ENCODE measurements at places on chromosomes 12 and 14. TPM values are rescaled to one million over a fixed set of nuclear protein-coding genes. Genes with fewer than 3 reads are reported as not detected.

The AHNAK2 gene
- total RNA-seq = 112 TPM

The SPX gene
- total RNA-seq = 1.3 TPM

The OR6C6 gene
- total RNA-seq = not detected

The FSCB gene
- total RNA-seq = not detected

The KLRC3 gene
- not detected for total RNA-seq

The MSI1 gene
- total RNA-seq = not detected

The PRR4 gene
- 2.3 TPM for total RNA-seq

The ADCY4 gene
- 34.2 TPM for total RNA-seq

The KRT2 gene
- not detected for total RNA-seq

The RNASE7 gene
- total RNA-seq = not detected

The MDGA2 gene
- not detected for total RNA-seq

The ENTPD5 gene
- 15.4 TPM for total RNA-seq

The AQP2 gene
- total RNA-seq = not detected

The TNFRSF1A gene
- 132 TPM for total RNA-seq

Measured in thoracic aorta endothelial cell (primary cell).